Osteocyte (in vitro differentiated cells): ENCODE measurements at places on chromosomes 5 and 9. TPM values are rescaled to one million over a fixed set of nuclear protein-coding genes. Genes with fewer than 3 reads are reported as not detected.

DRD1 gene
- total RNA-seq: not detected in 2 replicates

GRM6 gene
- total RNA-seq: not detected in 2 replicates

DNA sequence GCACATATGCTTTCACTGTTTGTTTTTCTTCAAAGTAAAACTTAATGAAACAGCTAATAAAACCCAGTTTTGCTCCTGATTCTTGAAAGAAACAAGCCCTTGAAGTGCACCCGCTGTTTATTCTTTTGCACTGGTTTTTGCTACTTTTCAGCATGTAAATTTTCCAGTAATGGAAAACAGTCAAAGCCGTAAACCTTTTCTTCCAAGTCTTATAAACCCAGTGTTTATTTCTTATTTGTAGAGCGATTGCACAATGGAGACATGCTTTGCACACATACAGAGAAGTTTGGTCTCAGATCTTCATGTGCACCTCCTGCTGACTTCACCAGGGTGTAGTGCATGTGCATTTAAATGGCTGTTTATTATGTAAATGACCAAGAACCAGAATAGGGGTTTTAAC lies 51.8 kb downstream of the ATG10 start:
- DNase-seq: no peak

NXNL2 gene
- total RNA-seq: 0.32 TPM in 1 of 2 replicates, not detected in the other

P4HA2 gene
- total RNA-seq: 104 and 117 TPM in 2 replicates

GRCh38 chr5:74143151-74143550 lies 497.4 kb downstream of the ENC1 start:
- DNase-seq: no peak

GRCh38 chr5:131672776-131673175 lies 37.7 kb upstream of the RAPGEF6 start:
- DNase-seq: no peak

DNA sequence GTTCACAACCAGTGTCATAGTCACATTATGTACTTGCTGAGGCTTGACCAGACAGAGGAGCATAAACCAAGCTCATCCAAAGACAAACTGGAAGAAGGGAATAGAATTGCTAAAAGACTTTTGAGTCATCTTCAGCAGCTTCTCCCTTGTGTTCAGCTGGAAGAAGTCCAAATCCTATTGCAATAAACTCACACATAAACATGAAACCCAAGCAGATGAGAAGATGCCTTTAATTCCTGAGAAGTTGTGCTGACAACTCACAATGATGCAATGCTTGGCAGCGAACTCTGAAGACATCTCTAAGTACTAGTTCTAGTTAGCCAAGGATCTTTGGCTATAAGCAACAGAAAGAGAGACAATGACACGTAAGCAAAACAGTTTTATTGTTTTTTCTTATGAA lies 642.1 kb downstream of the KCTD16 start:
- DNase-seq: no peak

- DNase-seq: no peak
These were observed 4.0 kb downstream of the CCDC192 start for GRCh38 chr5:127707209-127707608.

NRARP gene
- total RNA-seq: 1.8 and 2.1 TPM in 2 replicates

DNA sequence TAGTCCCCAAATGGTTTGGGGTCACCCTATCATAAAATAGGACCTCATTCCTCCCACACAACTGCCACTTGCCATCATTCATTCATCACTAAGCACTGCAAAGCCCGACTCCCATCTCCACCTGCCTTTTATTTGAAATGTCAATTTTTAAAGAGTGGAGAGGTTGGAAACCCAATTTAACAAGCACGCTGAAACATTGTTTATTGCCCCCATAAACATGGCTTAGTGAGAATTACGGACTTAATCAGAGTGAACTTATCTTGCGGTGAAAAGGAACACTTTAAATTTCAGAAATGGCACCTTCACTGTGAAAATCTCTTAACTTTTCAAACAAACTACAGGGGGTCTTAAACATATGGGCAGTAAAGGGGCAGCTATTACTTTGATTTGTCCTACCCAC lies 241.1 kb downstream of the CRB2 start:
- DNase-seq: peak; percentile 6

DNA sequence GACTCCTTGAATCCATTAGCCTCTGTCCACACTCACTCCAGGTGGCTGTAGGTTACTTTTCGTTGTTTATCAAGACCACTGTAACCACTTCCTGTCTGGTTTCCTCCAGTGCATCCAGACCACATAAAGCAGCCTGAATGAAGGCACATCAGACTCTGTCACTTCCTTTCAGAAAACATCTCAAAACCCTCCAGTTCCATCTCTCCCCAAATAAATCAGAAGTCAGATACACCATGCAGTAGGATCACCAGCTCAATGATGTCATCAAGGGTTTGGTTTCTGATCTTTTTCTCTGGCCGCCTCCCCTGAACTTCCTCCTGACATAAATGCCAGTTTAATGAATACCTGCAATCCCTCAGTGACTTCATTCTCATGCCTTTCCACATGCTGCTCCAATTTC lies 161.2 kb downstream of the ZNF462 start:
- DNase-seq: no peak

DNA sequence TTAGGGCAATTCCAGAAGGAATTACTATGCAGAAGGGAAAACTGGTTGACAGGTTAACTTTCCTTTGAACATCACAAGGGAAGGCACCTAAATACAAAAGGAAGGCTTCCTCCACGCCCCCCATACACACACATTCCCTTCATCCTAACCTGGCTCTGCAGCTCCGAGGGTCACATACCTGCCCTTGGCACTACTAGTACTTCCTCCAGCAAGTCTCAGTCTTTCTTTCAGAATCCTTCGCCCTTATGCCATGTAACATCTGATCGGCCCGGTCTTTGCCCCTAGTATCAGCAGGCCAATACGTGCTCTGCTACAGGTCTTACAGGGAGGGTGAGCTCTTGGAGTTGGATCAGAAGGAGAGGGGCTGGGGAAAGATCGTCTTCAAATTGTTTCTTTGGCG lies 1.6 kb upstream of the MARCHF6 start:
- DNase-seq: no peak

ARID3C gene
- total RNA-seq: not detected in 2 replicates

- DNase-seq: no peak
These were observed 458.6 kb upstream of the CLINT1 start for GRCh38 chr5:158317507-158317906.

DNA sequence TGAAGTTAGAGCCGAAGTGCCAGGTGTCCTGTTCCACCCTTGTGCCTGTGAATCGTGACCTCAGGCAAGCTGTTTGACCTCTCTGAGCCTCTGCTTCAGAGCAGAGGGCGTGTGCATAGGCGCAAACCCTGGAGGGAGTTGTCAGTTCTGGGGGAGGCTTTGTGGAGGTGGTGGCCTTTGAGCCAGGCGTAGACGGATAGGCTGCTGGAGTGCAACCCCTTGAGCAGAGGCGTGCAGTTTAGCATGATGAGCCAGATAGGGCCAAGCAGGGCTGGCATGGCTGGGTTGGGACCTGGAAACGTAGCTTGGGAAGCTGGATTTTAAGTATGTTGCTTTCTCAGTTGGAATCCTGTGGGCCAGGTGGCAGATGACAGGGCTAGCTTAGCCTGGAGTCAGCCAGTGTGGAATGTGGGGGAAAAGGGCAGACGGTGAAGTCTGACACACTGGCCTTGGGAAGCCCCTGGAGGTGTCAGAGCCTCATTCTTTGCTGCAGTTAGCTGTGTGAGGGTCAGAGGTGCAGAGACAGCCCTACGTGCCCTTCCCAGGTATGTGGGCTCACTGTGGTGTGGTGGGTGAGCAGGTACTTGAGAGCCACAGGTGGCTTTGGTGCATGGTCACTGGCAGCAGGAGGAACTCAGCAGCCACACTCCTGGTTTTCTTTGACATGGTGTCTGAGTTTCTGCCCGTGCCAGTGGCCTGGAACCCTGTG lies 93.4 kb downstream of the DAB2IP start:
- no peak for DNase-seq

DNA sequence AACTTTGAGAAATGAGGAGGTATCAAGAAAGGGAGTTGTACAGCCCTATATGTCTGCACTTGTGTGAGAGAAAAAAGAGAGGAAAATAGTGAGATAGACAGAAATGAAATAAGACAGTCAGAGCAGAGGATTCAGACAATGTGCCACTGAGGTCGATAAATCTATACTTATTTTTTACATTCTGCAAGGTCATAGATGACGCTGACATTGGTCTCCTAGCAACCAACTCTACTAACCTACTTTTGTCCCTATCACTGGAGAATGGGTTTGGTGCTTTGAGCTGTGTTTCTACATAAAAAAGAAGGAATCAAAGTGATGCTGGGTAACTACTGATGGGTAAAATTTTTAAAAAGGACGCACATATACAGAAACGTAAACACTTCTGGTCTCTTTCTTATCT lies 573.3 kb upstream of the RORB start:
- DNase-seq: no peak

- DNase-seq: no peak
These were observed 30.4 kb downstream of the RANBP17 start for GRCh38 chr5:170892196-170892595.

- DNase-seq: no peak
These were observed 316.5 kb downstream of the DIRAS2 start for GRCh38 chr9:90325913-90326653.

DNA sequence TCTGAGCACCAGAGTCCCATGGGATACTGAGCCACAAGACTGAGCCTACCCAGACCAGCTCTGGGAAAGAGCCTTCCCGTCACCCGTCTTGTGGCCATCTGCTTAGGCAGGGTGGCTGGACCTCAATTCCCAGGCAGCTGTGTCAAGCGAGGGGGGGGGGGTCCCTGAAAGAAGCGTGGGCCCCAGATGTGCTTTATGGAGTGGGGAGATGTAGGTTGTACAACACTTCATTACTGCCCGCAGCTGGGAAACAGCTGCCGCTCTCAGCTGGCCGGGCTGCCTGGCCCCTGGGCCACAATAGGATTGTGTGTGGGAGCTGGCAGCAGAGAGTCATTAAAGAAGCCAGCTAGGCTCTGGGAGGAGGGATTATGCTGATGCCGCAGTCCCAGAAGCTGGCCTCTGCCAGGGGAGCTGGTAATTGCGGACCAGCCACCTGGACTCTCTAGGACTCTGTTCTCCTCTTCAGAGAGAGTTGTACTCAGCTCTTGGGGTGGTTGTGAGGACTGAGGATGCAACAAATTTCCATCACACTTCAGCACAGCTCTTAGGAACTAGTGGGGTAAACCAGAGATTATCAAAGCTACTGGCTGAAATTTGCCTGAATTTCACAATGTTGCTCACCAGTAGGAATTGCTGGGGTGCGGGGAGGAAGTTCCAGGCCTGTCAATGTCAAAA lies 145.4 kb downstream of the GADD45G start:
- no peak for DNase-seq

GRCh38 chr9:3993773-3994172 lies 306.1 kb downstream of the GLIS3 start:
- no peak for DNase-seq

INSL4 gene
- not detected in 2 replicates for total RNA-seq

NR5A1 gene
- not detected in 2 replicates for total RNA-seq

DNA sequence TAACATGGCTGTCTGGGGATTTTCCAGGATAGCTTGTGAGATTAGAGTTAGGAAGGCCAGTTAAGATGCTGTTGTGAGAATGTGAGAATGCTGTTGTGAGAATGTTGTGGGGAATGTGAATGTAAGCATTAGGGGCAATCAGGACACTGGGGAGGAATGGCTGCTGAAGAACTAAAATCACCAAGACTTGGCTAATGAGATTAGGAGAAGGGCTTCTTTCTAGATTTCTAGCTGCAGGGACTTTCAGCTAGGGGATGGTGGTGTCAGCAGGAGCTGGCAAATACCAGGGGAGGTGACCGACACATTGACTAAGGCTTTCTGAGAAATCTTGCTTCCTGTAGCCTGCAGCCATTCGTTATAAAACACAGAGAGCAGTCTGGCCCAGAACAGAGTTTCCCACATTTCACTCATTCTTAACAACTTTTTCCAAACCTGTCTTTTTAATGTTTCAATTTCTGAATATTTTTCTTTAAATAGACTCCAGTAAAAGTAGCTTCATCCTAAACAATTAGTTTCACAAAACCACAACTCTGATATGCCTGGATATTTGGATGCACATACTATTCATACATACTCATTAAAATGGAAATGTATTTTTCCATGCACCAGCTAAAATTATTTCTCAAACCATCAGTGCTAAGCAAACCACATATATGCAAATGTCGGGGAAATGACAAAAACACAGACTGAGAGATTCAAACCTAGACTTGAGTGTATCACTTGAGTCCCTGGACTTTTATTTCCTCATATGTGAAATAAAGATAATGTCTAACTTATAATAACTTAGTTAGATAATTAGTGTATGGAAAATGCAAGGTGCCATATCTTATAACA lies 89.3 kb upstream of the TNC start:
- no peak for DNase-seq

GRCh38 chr5:65364907-65365306 lies 116.8 kb downstream of the ADAMTS6 start:
- DNase-seq: no peak

- no peak for DNase-seq
These were observed 12.4 kb upstream of the TENT4A start for GRCh38 chr5:6700685-6701355.

GRCh38 chr5:106759581-106759980 lies 911.2 kb downstream of the EFNA5 start:
- no peak for DNase-seq

ANXA2R gene
- total RNA-seq: 5.2 and 5.3 TPM in 2 replicates

GRCh38 chr5:144361406-144361805 lies 190.7 kb downstream of the KCTD16 start:
- no peak for DNase-seq

DNA sequence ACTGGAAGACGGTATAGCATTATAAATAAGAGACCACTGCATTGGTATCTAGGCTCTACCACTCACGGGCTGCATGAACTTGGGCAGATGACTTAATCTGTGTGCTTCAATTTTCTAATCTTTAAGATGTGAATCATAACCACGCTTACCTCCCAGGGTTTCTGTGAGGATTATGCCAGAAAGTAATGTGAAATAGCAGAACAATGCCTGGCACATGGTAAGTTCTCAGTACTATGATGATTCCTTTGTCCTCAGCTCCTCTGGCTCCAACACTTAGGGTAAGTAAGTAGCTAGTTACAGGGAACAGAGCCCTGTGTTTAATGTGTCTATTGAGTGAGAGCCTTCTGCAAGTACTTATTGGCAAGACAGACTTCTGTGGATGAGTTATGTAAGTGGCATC lies 31.1 kb downstream of the POU4F3 start:
- no peak for DNase-seq

HACD4 gene
- total RNA-seq: 2.4 TPM in 2 replicates

CNTFR gene
- total RNA-seq: 0.18 TPM in 1 of 2 replicates, not detected in the other

DNA sequence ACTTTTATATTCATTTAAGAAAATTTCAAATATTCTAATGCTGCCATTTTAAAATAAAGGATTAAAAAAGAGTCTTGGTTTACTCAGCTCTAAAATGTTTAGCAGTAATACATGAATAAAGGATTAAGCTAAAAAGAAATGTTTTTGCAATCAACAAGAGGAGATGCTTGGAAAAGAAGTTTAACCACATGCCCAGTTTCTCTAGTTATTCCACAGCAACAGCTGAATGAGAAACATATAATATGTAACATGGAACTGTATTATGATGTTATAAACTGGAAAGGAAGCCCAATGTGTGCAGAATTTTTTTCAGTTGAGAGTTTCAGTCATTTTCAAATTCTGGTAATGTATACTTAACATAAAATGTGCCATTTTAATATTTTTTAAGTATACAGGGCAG lies 76.5 kb upstream of the ALDH1A1 start:
- no peak for DNase-seq

RNF145 gene
- 93.4 and 99.8 TPM in 2 replicates for total RNA-seq
